Fibroblast of gingiva (primary cell): ENCODE measurements at places on chromosomes 2 and 18.

GRCh38 chr18:23938043-23938756 lies 76.4 kb upstream of the TTC39C start:
- no peak for DNase-seq

GRCh38 chr2:21944536-21944935 lies 820.8 kb downstream of the TDRD15 start:
- no peak for DNase-seq

DNA sequence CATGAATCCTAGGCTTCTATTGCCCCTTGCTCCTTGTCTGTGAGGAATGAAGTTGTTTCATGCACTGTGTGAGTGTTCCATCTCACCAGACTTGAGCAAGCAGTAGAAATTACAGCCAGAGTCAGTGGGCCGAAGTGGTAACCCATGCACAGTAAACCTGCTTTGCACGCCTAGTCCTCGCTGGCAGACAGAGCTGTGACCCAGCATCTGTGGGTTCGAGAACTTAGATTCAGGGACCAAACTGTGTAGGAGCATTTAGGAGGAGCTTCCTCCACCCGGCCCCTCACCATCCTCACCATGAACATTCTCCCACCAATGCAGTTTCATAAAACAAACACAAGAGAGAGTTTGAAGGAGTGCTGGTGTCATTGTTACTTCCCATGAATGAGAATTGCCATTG lies 21.6 kb upstream of the TEX51 start:
- no peak for DNase-seq

GRCh38 chr2:47346-47725 lies 1.0 kb upstream of the FAM110C start:
- no peak for DNase-seq

DNA sequence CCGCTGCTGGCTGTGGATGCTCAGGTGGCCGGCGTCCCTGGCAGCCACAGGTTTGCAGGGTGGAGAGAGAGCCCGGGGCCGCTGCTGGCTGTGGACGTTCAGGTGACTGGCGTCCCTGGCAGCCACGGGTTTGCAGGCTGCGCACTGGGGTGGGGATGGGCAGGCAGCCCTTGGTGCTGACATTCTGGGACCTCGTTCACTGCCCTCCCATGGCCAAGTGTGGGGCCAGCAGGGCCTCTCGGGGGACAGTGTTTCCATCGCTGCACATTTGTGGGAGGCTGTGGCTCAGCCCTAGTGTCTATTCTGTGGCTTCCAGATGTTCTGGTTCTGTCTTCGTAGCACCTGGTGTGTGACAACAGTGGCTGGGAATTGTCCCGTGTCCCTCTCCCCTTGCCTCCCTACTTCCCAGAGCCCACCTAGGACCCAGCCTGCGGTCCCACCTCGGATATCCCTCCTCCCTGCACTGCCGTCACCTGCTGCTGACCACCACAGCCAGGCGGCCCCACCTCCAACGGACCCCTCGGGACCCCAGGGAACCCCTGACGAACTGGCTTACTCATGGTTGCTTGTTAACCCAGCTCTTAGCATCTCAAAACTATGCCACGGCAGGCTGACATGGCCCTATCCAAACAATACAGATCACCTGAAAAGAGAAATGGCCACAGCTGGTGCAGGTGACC lies 915 bp downstream of the CROCC2 start:
- no peak for DNase-seq

DNA sequence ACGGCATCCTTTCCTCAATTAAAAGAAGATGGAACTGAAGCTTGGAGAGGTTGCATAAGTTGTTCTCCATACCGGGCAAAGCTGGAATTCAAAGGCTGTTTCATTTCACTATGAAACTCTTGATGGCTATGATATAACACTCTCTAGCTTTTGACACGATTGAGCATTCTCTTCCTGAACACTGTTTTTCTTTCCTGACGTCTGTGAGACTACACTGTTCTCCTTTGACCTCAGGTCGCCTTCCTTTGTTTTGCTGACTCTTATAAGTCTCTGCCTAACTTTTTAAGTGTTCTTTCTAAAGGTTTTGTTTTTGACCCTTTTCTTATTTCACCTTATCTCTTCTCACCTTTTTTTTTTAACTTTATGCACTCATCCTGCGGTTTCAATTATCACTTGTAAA lies 261.8 kb upstream of the LINC00305 start:
- no peak for DNase-seq

DNA sequence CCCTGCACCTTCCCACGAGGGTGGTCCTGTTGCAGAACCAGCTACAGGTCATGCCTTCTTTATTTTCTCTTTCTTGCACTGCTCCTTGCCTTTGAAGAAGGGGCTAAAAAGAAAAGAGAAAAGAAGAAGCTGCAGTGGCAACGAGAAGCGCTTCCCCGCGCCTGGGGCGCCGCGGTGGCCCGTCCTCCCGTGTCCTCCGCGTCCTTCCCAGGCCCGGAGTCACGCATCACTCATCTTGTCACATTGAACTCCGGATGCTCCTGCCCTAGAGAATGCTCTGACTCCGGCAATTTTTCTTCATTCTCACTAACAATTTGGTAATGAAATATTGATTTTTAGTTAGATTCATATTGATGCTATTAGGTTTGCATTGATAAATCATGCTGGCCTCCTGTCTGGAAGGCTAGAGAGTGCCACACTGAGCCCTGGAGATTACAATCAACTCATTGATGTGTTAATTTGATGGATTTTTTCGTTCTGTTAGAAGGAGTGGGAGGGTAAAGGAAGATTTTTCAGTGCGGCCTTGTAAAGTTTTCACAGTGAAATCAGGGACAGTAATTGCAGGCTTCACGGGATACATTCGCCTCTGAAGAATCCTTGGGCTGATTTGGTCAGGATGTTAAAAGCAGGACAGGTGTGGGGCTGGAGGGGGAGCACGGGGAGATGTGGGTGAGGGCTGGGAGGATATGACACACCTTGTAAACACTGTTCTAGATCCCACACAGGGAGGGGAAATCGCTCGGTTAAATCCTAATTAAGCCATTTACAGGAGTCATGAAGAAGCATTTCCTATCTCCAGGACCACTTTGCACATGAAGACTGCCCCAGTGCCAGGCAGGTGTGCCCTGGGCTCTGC lies 349.3 kb downstream of the ZNF516 start:
- no peak for DNase-seq

DNA sequence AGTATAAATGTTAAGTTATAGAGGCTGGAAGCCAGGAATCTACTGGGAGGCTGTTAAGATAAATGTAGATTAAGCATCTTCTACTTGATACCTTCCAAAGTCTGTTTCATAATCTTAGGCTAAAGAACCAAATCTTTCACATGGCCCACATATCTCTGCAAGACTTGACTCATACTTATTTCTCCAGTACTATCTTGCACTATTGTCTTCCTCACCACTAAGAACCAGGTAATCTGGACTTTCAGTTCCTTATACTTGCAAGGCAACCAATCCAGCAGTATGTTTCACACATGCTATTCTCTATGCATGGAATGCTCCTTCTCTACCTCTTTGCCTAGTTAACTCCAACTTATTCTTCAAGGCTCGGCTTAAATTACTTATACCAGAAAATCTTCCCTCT lies 62.2 kb downstream of the RBMS1 start:
- DNase-seq: no peak

DNA sequence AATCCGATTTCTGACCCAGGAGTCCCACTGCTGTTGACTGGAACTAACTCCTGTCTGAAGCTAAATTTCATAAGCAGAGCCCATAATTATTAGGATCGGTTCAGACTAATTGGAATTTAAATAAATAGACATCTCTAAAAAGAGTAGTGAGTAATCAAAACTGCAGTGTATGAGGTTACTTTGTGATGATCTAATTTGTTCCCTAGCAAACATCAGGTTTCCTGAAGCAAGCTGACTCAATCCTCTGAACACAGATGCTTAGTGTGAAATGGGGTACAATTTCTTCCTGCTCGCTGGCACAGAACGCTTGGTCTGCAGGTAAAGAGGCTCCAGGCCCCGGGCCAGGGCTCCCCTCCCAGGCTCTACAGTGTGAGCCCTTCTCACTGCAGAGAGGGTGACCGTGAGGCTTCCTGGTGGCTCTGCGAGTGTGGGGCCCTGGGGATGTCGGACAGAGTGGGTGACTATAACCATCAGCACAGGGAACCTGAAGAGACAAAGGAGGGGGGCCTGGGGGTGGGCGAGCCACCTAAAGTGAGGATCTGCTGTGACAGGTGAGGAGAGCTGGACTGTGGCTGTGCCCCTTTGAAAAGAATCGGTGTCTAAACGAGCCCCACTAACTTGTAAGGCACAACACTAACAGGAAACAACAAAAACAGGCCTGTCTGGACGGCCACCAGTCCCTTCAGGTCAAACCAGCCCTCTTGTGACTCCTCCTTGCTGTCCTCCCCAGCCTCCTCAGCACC lies 20.2 kb downstream of the CHST10 start:
- DNase-seq: no peak

GRCh38 chr18:54161267-54161666 lies 63.2 kb downstream of the MBD2 start:
- no peak for DNase-seq

DNA sequence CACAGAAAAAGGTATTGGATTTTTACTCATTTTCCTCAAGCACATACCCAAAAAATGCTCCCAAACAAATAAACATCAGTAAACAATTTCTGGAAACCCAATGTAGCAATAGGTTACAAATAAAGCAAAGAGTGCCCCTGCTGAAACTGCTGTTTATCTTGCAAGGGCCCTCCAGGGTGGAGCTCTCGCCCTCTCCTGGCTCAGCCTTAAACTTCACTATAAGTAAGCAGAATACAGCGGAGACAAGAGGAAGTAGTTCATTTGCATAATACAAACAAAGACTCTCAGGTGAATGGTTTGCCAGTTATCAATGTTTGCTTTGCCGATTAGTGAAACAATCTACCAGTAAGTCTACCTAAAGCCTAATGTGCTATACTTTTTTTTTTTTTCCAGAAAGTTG lies 437.6 kb downstream of the DLGAP1 start:
- DNase-seq: no peak

- DNase-seq: no peak
Measured at GRCh38 chr18:75127143-75128021, 81.6 kb downstream of the PTGR3 start.

- no peak for DNase-seq
Measured at GRCh38 chr18:12302391-12303147, 5.5 kb upstream of the TUBB6 start.

DNA sequence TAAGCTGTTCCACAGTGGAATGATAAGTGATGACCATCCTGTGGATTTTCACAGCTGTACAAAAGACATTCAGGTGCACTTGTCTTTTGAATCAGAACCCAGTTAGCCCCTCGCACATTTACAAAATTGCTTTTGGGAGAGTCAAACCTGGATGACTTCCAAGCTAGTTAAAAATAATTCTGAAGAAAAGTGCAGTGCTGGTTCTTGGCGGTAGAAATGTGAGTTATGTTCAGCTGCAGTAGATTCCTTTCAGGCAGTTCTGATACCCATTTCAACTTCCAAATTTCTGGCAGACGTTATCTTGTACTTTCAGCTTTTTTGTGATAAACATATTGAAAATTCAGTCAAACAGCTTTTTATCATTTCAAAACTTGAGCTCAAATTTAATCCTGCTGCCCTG lies 324.7 kb downstream of the NRXN1 start:
- no peak for DNase-seq

- DNase-seq: no peak
Measured at GRCh38 chr2:36271266-36271665, 84.3 kb upstream of the CRIM1 start.

DNA sequence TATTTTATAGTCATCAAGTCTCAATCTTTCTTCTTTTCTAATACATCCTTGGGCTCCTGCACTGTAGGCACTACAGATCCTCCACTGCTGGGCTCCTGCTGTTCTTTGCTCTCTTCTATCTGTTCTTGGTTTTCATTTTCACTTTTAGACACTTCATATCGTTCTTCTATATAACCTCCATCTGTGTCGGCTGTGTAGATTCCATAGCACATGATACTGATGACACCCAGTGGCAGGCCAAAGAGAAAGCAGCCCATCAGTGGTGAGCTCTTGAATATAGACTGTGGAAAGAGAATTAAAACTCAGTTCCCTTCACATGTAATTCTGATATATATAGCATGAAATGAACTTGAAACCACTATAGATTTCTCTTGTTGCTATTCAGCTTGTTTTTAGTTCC lies 38.0 kb downstream of the TMX3 start:
- DNase-seq: peak; percentile 16

DNA sequence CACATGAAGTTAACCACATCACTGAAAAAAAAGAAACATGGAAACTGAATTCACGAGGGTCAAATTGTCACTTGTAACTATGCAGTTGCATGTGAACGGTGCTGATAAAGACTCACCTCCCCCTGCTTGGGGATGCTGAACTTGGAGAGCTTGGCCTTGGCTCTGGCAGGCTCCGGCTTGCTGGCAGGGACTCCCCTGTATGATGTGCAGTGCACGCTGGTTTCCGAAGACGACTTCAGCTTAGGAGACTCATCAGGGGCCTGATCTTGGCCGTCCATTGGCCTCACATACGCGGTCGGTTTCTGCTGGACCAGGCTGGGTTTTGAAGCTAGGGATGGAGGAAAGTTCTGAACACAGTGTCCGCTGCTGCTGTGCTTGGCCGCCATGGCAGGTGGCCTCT lies 135.9 kb downstream of the AFF3 start:
- no peak for DNase-seq

DNA sequence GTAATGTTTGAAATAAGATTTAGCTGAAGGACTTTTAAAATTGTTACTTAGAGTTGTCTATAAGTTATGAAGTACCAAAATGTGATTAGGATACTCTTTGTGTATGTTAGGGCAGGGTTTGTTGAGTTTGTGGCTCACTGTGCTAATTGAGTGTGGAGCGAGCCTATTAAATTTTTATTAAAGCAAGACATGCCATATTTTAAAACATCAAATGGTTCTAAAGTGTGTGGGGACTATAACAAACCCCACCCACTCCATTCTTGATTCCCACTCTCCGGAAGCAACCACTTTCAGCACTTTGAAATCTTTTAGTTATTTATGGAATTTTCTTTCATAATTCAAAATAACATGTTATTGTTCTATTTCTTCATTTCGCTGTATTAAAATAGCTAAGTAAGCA lies 1.8 kb downstream of the HNMT start:
- DNase-seq: no peak

- DNase-seq: no peak
Measured at GRCh38 chr2:182628916-182629315, 87.1 kb upstream of the DNAJC10 start.

GRCh38 chr2:44778221-44778654 lies 163.3 kb upstream of the SIX3 start:
- no peak for DNase-seq

GRCh38 chr18:58468191-58468590 lies 160.7 kb downstream of the ALPK2 start:
- no peak for DNase-seq

GRCh38 chr2:73889206-73889605 lies 3.6 kb upstream of the ACTG2 start:
- DNase-seq: no peak

GRCh38 chr2:161370981-161371380 lies 45.1 kb upstream of the TBR1 start:
- DNase-seq: no peak

DNA sequence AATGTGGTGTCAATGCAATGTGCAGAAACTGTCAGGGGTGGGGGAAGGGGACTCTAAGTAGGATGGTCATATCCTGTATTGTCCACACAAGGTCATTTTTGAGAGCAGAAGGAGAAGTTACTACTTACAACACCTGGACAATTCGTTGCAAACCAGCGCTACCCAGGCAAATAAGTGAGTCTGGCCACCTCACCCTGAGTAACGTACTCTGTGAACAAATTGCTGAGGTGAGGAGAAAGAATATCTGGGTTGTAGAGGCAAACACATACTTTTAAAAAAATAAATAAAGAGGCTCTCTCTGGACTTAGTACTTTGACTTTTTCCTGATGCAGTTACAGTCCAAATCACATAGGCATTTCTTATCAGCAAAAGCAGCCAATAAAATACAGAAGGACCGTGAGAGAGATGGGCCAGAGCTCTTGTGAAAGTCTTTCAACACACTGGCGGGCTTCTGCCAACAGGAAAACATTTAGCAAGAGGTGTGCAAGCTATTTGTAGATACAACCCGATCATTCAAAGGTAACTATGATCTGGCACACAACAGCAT lies 268.2 kb upstream of the ID2 start:
- no peak for DNase-seq
